ENCODE measurements at places on chromosomes 3 and 15.

- no peak for DNase-seq
Measured at GRCh38 chr15:39589193-39589814, 8.4 kb downstream of the THBS1 start.

DNA sequence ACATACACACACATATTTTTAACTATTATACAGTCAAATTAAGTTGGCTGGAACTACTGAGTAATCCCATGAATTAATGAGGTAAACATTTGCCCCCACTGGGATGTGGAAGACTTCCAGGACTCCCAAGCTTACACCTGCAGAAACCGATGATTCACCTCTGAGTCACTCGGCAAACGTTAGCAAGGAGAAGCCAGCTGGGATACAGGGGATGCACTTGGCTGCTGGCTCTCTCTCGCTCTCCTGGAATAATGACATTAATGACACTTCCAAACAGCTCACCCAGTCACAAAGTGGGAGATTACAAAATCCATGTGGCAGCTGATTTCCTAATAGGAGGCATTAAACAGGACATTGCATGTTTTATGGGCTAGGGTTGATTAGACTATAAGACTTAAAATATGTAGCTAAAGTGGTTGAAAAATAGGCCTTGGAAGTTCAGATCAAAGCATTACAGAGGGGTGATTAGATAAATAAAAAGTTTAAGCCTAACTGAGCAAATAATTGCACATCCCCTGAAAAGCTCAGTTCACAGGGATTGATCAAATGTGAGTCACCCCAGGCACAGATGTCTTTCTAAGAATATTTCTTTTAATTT, 500.9 kb downstream of the SOX2 start:
- DNase-seq: peak; percentile 59

DNA sequence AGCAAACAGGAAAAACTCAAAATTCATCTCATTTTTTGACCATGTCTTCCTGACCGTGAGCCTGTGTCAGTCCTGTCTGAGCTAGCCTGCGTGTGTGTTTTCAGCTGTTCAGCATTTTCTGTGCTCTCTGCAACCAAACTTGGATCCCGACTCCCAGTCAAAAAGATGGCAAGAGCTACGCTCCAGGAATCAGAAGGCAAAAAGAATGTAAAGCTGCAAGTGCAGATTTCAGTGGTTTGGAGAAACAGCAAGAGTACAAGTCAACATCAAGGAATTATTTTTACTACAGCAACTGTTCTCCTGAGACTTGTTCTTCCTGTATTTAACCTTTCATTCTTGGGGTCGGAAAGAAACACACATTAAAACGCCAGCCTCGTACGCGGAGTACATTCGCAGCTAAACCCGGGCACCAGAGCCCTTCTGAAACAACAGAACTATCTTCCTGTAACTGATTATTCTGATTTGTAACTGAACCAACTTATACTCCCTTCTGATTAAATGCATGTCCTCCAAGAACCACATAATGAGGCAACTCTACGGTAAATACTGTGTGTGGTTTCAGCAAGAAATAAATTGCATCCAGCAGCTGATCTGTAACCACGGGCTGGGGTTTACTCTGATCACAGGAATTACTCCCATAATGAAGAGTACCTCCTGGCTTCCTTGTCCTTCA, 107.4 kb downstream of the LRIG1 start:
- no peak for DNase-seq

DNA sequence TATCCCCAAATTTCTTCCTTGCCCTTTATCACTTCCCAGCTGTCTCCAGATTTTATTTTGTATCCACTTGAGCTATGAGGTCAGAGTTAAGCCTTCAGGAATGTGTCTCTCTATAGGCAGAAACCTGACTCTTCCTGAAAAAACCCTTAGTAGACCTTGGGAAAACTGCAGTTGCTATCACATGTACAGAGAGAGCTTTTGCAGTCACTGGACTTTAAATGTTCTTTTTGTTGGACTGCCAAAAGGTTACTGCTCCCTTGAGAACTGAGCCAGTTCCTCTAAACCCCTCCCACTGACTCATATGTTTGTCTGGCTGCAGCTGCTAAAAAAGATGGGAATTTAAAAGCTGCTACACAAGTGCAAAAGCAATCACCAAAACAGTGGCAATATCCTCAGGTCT, 169.1 kb upstream of the CCDC54 start:
- peak; percentile 41 for DNase-seq

- DNase-seq: no peak
Measured at GRCh38 chr3:152331018-152331541, 62.4 kb downstream of the MBNL1 start.

- DNase-seq: no peak
Measured at GRCh38 chr15:88323468-88323867, 66.9 kb upstream of the NTRK3 start.

GRCh38 chr3:87792198-87792533, 266.6 kb downstream of the CGGBP1 start:
- DNase-seq: no peak

GRCh38 chr15:66650433-66650832, 51.6 kb upstream of the SMAD6 start:
- no peak for DNase-seq

- no peak for DNase-seq
Measured at GRCh38 chr3:195012571-195012970, 258.4 kb downstream of the XXYLT1 start.

DNA sequence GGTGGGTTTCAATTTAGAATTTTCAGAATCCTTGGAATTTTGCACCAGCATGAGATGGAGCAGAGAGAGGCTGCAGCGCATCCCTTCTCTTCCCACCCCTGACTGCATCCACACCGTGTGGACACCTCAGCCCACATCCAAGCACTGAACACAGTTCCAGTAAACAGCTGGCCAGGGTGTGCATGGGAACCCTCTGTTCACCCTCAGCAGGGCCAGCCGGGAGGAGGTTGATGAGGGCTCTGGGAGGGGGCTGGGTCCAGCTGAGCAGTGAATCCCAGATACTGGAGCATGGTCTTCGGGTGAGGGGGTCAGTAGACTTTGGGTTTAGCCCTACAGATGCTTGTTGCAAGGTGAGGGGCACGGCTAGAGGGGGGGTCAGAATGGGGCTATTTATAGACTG, 85.8 kb downstream of the RPLP1 start:
- no peak for DNase-seq

DNA sequence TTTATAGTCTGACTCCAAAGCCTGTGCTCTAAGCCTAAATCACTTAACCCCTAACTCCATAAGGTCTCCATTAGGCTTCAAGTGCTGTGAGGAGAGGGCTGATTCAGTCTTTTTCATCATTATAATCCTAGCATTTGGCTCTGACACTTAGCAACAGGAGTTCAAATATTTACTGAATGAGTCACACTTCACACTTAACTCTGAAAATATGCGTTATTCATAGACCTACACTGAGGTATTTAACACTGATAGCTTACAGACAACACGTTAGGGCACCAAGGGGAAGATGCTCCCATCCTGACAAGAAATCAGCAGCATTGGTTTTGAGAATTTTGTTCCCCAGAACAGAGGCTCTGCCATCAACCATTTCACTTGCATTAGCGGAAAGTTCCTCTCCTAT, 53.5 kb downstream of the MSL2 start:
- DNase-seq: no peak

DNA sequence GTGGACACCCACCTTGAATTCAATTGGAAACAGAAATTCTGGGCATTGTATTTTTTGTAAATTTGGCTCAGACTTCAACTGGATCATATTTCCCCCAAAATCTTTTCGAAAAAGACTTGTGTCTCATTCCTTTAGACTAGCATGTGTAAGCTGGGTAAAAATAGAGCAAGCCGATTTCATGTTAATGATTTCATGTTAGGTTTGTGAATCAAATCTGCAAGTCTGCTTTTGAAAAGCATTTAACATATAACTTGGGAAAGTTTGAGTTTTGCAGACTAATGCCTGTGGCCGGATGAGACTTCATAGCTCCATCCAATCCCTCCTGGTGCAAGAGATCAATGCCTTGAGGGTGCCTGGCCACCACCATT, 64.5 kb downstream of the FLNB start:
- DNase-seq: no peak

- no peak for DNase-seq
Measured at GRCh38 chr3:169260296-169260695, 403.2 kb downstream of the MECOM start.

DNA sequence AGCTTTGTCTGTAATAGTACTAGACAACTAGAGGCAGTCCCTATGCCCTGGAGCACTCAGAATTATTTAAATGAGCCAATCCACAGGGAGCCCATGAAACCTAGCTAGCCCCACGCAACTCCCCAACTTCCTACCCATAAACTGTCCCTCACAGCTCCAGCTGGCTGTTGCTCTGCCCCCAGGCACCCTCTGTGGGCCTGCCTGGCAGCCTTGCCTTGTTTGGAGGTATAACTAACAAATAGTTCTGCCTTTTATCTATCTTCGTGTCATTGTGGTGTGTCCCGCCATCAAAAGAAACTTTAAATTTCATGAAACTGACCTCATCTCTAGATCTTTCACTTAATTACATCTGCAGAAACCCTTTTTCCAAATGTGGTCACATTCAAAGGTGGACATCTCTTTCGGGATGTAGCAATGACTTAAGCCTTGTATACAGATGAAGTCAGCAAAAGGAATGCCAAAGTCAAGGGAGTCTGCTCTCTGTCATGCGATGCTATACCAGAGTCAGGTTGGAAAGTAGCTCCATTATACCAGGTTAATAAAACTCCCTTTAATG, 1.8 kb upstream of the RTP3 start:
- no peak for DNase-seq

DNA sequence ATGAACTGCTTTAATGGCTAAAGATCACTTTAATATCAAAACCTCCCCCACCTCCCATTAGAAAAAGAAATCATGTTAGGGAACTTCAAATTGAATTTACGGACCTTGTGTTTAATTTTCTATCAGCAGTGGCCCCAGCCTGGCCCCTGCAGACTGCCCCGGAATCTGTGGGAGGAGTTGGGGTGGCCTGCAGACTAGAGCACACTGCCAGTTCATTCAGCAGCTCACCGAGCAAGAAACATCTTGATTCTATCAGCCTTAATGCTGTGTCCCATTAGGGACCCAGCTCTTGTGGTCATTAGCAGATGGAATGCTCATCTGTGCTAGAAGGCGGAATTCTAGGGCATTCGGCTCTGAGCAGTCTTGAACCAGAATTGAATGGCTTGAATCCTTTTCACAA, 54.2 kb downstream of the FLNB start:
- DNase-seq: no peak

DNA sequence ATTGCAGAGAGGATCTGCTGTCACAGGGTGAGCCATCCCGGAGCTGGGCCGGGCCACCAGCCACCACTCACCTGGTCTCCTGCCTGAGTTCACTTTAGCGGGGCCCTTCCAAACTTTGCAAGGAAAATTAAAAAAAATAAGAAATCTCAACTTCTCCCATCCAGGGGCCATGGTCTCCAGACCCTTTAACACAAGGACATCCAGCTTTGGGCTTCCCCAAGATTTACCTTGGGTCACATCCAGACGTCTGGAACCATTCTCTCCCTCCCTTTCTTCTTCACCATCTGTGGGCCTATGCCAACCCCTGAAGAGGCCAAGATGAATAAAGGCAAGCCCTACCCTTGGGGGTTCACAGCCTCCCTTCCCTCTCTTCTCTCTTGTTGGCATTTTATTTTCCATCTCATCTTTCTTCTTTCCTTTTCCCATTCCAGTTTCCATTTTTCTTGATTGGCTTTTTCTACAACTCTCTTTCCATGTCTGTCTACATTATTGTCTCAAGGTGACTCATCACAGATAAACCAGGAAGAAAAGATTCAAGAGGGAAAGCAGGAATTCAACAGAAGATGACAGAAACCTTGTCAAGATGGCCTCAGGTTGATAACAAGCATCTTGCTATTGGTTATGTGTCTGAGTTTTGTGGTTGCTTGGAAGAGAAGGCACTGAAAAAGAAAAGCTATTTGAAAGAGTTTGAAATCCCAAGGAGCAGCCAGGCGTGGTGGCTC, 49.5 kb downstream of the ITGA11 start:
- DNase-seq: no peak

DNA sequence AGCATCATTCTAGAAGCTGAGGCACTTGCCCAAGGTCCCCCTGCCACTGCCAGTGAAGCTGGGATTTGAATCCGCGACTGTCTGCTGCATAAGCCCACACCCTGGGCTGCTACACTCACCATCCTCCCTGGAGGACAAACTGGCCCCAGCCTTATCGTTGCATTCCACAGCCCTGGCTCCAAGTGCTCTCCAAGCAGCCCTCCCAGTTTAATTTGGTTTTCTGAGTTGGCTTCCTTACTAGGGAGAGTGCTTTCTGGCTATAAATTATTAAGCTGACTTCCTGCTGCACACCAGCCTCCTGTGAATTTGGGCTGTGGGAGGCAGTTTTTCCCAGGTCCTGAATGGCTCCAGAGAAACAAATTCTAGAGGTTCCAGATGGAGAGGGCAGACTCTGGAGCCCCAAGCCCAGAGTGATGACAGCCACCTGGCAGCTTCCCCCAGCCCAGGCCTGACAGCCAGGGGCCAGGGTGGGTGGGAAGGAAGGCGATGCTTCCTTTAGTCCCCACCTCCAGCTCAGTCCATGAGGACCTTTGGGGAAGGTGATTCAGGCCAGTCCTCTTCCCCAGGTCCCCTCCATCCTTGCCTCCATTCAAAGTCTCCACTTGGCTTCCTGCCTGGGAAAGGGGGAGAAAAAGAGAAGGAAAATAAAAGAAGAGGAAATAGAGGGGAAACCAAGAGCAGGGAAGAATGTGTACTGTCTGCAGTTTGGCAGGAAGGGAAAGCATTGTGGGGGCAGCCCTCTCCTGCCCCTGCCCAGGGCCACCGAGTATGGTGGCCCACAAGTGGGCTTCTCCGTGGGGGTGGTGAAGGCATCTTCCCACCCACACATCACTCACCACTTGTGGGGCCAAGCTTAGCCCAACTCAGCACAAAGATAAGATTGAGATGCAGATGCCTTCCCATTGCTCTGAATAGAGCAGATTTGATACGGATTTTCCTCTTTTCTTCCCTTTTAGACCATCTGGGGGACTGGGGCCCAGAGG, 69.6 kb downstream of the SEMA5B start:
- DNase-seq: no peak

GRCh38 chr3:139671863-139672646, 5.7 kb downstream of the NMNAT3 start:
- DNase-seq: no peak

DNA sequence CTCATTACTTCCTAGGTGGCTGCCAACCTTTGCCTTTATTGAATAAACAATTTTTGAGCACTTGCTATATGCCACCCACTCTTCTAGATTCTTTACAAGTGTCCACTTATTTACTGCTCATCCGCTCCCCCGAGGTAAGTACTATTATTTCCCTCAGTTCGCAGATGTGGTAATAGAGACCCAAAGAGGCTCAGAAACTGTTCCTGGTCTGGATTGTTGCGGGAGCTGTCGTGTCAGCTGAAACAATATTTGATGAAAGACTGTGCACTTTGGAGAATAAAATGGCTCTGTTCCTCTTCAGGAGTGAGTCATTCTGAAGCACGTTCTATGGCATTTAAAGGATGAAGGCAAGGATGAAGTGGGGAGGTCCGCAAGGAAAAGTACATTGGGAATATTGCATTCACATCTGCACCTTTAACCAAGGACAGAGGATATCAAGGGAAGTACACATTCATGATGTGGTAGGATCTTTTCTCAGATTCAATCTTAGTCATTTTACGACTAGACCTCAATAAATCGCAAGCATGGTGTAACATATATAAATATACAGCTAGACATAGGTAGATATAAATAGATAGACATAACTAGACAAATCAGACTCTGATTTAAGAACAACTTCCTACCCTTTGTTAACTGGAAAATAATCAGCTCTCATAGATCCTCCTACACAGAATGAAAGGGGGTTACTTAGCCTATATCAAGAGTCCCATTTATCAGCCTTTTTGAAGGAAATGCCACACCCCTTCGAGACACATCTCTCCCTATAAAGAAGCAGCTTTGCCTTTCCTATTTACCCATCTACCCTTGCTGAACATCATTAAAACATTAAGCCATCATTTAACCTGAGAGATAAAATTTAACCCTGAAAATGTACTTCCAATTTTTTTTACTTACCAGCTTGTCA, 70.3 kb downstream of the RORA start:
- no peak for DNase-seq
